NCI-H526 (cell line): ENCODE measurements at places on chromosomes 6 and 20.

- DNase-seq, result no peak
Observed at GRCh38 chr6:167934426-167934864, 63.0 kb upstream of the KIF25 start.

DNA sequence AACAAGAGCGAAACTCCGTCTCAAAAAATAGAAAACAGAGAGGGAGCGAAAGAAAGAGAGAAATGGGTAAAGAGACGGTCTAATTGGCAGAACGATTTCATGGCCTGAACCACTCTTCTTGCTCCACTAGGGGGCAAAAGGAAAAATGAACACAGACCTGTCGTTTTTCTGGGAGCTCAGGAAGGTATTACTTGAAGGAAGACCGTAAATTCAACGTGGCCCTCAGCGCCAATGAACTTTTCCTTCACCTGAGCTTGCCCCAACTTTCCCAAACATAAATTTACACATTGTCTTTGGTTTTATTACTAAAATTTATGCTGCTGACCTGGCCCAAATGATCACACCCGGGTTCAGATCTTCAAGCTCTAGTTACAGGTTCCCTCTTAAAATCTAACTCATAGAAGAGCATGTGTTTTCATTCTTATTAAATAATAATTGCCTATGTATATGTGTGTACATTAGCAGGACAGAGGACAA, 67.3 kb downstream of the ATP9A start:
- no peak for DNase-seq

- no peak for DNase-seq
Observed at GRCh38 chr20:50848341-50848808, 53.5 kb downstream of the BCAS4 start.

DNA sequence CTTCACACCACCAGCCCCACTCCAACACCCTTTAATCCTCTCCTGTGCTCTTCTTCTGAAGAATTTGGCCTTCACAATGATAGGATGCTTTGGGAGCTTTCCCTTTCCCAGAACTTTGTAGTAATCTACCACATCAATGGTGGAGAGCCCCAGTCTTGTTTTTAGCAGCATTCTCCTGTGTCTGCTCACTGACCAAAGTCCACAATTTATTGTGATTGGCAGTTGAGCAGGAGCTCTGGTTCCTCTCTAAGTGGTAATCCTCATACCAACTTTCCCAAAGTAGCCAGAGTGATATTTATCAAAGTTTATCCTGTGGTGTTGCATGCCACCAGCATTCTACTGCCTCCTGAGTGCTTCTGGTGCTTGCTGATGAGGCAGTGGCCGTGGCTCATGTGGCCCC, 29.0 kb upstream of the OPN5 start:
- DNase-seq, result no peak

DNA sequence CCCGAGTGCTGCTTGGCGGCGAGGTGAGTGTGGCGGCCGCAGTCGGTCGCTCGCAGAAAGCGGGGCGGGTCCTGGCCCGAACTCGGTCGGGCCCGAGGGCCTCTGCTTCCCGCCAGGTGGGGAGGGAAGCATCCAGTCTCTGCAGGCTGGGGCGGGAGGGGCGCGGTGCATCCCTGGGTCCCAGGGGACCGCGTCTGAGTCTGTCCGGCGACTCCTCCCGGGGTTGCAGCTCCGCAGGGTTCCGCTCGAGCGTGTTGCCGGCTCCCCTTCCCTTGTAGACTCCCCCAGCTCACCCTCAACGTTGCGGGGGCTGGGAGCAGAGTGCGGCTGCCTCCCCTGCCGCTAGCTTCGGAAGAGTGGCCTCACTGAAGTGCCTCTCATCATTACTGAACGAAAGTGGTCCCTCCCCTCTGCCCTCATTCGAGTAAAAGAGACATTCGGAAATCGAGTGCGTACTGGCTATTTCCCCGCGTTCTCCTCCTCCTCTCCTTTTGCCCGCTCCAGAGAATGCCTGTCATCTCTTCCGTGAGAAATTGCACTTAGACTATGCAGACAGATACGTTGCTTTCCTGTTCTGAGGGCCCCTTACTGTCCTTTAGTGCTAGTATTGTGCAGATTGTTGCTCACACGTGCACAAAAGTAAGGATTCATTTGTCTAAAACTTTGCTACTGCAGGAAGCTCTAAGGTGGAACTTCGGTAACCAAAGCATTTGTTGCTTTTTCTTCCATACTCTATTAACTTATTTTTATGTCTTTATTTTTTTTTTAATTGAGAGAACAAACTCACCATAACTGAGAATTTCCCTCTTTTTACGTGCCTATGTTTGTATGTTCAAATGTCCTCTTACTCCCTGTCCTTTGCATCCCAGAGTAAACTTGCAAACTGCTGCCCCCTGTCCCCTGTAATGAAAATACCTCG, 751 bp downstream of the MAP3K4 start:
- DNase-seq, result peak; percentile 68

- no peak for DNase-seq
Observed at GRCh38 chr6:27678469-27678868, 205.6 kb upstream of the ZNF184 start.

- peak; percentile 27 for DNase-seq
Observed at GRCh38 chr20:16279320-16279719, 293.9 kb downstream of the KIF16B start.

- DNase-seq, result no peak
Observed at GRCh38 chr6:136886091-136886490, 36.0 kb upstream of the SLC35D3 start.

GRCh38 chr6:160081398-160081797, 40.2 kb upstream of the SLC22A1 start:
- DNase-seq, result no peak

DNA sequence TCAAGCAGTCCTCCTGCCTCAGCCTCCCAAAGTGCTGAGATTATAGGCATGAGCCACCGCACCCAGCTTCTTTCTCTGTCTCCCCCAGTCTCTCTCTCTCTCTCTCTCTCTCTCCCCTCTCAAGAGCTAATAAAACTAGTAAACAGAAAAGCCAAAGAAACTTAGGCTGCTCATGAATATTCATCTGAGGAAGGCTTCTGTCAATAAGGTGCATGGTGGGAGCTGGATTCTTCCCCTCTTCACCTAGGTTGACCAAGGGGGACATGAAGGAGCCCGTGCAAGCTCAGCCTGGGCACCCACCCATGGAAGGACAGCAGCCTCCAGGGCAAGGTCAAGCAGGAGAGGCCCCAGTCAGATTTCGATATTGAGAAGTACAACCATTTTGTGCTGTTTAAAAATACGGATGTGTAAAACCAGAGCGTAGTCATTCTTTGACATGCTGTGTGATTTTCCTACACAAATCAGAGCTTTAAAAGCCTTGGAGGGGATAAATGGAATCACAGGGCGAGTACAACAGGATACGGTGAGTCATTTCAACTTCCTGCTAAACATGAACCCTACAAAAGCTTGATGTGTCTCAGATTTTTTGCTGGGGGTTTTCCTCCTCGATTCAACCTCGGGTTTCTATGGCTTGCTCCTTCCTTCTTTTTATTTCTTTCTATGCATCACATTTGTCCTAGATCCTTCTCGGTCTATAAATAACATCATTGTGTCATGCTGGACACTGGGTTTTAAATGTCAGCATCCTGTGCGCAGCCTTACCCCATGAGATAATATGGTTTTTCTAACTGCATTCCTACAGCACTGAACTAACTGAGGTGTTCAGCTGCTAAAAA, 368.9 kb upstream of the JARID2 start:
- no peak for DNase-seq

- DNase-seq, result no peak
Observed at GRCh38 chr6:41275489-41275888, 11.0 kb downstream of the TREM1 start.

DNA sequence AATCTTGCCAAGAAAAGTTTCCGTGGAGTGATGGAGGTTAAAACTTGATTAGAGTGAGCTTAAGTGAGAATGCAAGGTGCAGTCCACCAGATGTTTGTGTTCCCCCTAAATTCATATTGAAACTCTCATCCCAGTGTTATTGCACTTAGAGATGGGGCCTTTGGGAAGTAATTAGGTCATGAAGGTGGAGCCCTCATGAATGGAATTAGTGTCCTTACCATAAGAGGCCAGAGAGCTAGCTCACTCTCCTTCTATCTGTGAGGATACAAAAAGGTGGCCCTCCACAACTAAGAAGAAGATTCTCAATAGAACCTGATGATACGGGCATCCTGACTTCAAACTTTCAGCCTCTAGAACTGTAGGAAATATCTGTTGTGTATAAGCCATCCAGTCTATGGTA, 258.6 kb downstream of the GRIK2 start:
- no peak for DNase-seq

DNA sequence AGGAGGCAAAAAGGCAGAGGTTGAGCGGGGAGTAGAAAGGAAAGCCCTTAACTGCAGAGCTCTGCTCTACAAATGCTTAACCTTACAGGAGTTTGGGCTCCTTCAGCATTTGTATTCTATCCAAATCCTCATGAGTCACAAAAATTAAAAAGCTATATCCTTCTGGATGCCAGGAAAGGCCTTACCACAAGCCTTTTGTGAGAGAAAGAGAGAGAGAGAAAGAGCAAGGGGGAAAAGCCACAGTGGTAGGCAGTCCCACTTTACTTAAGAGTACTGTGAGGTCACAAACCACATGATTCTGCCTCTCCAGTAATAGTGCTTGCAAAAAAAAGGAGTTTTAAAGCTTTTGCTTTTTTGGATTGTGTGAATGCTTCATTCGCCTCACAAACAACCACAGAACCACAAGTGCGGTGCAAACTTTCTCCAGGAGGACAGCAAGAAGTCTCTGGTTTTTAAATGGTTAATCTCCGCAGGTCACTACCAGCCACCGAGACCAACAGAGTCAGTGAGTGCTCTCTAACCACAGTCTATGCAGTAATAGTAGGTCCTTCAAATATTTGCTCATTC, at the start of gene RUNX2:
Gene RUNX2, plus strand, starts transcription at position 375 of the 567 bp plus-strand sequence. CDS start 397 bp downstream, outside the sequence.
- DNase-seq, result no peak

DNA sequence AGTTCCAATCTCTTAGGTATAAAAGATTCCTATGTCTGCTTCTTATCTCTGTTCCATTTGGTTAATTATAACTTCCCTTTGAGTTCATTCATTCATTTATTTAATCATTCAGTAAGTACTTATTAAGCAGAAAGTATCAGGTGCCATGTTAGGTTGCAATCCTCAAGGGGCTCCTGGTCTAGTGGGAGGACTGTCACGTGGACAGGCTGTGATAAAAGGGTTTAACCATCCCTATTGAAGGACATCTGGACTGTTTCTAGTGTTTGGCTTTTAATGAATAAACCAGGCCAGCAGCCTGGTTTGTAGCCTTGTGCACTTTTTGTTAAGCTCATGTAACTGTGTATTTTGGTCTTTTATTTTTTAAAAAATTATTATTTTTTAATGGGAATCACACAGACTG, 162.1 kb upstream of the OGFRL1 start:
- no peak for DNase-seq

GRCh38 chr20:53154540-53154939, 182.4 kb downstream of the TSHZ2 start:
- no peak for DNase-seq
